Right cardiac atrium (tissue), 5 donors: ENCODE measurements at places on chromosomes 1 and 21.

DNA sequence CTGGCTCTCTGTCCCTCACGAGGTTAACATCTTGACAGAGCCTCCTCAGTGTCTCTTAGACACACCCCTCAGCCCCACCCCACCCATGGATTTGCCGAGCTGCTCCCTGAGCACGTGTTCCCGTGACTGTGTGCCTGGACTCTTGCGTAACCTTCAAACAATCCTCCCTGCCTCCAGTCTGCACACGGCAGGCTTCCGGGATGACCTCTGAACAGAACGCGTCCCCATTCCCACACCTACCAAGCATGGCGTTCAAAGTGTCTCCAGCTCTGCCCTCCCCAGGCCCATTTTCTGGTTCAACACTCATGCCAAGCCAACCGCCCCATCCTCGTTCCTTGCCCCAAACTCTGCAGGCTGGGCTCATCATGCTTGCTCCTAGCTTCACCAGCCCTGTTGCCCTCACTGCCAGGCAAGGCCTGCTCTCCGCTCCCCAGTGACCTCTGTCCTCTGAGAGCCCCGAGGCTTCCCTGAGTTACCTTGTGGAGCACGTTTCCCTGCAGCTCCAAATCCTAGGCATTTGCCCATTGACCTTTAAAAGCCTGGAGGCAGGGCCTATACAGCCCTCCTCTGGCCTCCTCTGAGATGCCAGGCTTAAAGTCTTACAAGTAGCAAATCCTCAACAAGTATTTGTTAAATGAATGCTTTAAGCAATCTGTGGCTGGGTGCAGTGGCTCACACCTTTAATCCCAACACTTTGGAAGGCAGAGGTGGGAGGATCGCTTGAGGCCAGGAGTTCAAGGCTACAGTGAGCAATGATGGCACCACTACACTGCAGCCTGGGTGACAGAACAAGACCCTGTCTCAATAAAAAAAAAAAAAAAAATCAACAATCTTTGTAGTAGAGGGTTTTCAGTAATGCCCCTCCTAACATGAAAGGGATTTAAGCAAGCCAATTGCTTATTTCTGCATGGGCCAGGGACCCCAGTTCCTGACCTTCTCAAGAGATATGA, 5.0 kb downstream of the AGT start:
- DNase-seq = peak; percentile 50

DNA sequence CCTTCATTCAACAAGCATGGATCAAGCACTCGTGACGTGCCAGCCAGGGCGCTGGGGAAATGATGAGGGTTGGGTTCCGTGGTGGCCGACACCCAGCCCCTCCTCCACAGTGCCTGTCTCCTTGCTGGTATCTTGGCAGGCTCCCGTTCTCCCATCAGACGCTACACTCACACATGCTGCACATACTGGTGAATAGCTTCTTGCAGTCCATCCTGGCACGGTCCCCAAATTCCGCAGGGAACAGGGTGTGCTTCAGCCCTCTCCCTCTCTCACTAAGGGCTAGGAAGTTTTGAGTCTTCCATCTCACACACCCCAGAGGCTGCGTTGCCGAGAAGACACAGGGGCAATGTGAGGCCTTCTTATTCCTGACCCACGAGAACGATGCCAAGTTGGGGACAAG, 10.1 kb upstream of the MEF2D start:
- peak; percentile 89 for DNase-seq

- DNase-seq = no peak
These were observed 22.9 kb downstream of the ZBTB21 start for GRCh38 chr21:41987310-41987709.

- peak; percentile 84 for DNase-seq
These were observed 506 bp downstream of the SSX2IP start for GRCh38 chr1:84689514-84690396.

DNA sequence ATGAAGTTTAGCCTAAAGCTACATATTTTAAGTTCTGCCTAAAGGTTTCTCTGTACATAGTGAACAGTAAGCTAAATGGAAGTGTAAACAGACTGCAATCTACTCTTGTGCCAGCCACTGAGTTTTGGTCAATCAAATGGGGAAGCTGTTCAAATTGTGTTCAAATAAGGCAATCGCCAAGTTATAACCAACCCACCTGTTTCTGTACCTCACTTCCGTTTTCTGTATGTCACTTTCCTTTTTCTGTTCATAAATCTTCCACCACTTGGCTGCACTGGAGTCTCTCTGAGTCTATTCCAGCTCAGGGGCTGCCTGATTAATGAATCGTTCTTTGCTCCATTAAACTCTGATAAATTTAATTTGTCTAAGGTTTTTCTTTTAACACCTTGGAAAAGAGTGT, 10.8 kb upstream of the THEM4 start:
- no peak for DNase-seq

- no peak for DNase-seq
These were observed 109.1 kb downstream of the APP start for GRCh38 chr21:26061437-26061836.

DNA sequence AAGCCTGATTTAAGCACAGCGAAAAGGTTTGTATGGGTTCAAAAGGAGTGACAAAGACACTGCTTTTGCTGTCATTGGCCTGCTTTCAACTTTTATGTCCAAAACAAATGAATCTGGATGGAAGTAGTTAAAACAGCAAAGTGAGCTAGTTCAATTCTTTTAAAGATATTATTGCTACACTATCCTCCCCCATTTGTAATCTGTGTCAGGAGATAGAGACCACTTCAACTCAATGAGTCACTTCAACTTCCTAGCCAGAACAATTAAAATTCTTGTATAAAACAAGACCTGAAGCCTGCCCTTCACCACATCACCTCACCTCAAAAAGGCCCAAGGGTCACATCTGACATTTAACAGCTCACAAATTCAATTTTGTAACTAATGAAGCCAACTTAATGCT, 364.1 kb upstream of the LYPLAL1 start:
- no peak for DNase-seq

- peak; percentile 26 for DNase-seq
These were observed 15.3 kb downstream of the NPHP4 start for GRCh38 chr1:5976726-5977493.

DNA sequence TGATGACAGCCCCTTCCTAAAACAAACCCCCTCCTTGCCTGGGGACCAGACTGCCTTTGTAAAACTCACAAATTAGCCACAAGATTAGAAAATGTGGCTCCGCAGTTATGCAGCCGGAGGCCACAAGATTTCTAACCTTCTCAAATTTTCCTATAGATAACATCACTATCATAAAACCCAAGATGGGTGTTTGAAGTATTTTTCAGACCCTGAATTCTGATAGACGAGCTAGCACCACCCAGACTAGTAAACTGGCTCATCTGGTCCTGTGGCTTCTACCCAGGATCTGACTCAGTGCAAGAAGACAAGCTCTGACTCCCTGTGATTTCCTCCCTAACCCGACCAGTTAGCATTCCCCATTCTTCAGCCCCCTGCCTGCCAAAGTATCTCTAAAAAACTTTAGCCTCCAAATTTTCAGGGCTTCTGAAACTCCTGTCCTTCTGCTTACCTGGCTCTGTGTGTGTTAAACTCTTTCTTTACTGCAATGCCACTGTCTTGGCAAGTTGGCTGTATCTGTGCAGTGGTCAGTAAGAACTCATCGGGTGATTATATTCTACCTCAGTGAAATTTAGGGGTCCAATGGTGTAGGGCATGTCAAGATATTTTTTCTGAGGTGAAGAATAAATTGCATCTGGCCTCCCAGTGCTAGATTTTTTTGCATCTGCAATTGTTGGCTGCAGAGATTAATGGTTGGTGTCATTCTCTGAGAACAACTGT, 102.1 kb downstream of the S1PR1 start:
- DNase-seq = no peak

DNA sequence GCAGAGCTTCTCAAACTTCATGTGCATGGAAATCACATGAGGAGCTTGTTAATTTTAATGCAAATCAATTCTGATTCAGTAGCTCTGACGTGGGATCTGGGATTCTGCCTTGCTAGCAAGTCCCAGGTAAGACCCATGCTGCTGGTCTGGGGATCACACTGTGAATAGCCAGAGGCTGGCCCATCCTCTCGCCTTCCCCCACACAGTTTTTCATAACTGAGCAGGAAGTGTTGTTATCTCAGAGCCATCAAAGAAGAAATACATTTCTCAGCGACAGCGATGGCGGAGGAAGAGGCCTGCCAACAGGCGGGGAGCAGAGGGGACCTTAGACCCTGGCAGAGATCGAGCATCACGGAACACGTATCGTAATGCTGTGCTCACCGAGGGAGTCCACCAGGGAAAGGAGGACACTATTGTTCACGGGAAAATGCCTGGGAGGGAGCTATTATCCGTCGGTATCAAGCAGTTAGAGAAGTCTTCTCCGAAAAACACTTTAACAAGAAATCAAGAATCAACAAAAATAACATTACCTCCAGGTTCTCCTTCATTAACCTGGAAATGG, 268.9 kb upstream of the TMEM51 start:
- no peak for DNase-seq

DNA sequence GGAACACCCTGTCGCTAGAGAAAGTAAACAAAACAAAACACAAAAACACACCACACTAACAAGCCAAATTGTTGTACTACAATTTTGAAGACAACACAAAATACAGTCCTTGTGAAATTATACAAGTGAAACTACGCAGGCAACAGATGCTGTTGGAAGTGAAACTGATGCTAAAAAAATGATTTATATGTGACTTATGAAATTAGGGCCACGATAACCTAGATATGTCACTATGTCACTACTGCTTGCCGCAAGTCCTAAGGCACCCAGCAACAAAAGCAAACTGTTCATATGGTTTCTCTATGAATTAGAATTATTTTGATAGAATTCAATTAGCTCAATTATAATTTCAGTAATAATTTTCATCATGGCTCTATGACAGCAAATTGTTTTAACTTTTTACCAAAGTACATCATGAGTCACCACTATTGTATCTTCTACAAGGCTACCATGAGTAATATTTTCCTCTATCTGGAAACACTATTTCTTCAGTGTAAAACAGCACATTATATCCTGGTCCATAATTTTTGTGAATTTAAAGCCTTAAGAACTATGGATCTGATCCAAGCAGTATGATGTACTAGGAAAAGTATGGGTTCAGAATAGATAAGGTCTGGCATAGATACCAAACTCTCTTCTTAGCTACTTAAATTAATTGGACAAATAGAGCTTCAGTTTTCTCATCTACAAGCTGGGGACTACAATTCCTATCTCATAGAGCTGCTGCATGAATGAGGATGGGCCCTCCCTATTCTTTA, 216.3 kb downstream of the COL11A1 start:
- DNase-seq = no peak

- DNase-seq = no peak
These were observed 9.0 kb upstream of the MEF2D start for GRCh38 chr1:156509424-156510034.

DNA sequence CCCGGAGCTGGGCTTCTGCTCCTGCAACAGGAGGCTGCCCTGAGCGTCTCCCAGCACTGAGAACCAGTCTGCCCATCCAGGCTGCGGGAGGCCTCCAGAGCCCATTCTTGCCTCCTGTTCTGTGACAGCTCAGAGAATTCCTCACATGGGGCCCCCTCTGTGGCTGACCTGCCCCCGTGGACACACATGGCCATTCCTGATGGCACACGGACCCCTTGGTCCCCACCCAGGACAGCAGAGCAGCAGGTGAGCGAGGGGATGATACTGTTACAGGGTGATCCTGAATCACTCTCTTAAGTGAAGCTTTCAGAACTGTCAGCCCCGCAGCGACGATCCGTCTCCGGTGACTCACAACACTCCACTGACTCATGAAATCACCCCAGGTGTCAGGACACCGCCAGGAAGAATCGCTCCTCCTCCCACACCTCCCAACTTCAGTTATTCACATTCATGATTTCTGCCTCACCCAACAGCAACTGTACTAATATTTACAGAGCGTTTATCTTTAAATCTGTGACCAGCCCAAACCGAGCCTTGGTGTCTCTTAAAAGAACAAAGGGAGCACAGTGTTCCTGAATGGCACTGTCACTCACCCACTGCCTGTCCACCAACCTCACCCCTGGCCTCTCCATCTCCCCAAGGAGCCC, 22.5 kb downstream of the CHD5 start:
- DNase-seq = no peak

DNA sequence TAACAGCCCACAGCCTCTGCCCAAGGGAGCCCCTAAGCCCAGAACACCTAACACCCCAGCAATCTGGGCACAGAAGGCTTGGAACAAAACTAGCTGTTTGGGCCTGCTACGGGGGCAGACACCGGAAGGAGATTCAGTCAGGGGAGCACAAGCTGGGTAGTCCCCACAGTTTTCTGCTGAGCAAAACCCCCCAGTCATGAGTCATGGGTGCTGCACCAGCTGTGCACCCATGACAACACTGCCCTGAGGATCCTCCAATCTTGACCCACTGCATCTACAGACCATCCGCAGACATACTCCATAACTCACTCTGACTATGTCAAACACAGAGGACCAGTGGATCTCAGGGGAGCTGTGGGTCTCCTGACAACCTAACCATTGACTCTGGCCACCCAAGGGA, 105.1 kb downstream of the LRIG2 start:
- DNase-seq = no peak

DNA sequence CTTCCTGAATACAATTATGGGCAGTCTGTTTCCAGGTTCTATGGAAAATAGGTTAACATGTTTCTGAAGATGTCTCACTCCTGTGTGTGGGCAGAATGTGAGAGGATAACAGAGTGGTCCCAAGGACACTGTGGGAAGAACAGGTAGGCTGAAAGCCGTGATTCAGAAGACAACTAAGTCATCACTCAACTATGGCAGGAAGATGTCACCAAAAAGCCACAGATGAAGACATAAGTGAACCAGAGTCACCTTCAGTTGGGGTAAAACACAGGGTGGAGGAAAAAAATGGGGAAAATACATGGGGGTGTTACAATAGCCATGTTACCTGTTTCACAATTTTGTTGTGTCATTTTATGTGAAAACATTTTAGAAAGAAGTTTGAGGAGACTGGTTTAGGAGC, 75.1 kb downstream of the UCHL5 start:
- DNase-seq = no peak

DNA sequence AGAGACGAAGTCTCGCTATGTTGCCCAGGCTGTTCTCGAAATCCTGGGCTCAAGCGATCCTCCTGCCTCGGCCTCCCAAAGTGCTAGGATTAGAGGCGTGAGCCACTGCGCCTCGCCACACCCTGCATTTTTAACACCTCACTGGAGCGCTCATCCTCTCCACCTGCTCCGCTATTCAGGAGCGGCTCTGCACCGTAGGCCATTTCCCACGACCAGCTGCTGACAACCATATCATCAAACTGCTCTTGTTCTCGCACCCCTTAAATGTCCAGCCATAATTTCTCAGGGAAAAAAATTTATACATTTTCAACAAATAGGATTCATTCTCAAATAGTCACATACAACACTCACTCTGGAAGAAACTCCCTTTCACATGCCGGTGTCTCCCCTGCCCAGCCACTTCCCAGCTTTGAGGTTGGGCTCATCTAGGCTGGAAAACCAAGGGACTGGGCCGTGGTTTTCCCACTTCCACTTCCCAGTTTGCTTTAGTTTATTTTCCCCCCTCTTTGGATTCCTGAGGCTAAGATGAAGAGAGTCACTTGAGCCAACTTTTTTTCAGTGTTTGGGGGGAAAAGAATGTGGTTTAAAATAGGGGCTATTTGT, 639 bp upstream of the IPO9 start:
- no peak for DNase-seq

DNA sequence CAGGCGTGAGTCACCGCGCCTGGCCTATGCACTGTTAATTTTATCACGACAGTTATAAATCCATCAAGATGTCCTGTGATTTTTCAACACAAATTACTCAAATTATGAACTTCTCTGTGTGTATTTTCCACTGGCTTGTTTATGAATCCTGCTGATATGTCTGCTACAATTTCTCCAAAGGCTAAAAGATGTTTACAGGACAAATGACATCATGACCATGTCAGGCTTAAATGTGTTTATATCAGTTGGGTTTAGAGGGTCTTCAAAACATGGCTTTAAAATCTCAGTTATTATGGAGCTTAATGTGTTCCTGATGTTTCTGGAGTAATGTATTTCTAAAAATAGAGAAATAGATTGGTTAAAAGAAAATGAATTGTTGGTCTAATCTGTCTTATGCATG, 44.0 kb upstream of the ERG start:
- no peak for DNase-seq
